ENCODE measurements at places on chromosomes 1 and 21.

DNA sequence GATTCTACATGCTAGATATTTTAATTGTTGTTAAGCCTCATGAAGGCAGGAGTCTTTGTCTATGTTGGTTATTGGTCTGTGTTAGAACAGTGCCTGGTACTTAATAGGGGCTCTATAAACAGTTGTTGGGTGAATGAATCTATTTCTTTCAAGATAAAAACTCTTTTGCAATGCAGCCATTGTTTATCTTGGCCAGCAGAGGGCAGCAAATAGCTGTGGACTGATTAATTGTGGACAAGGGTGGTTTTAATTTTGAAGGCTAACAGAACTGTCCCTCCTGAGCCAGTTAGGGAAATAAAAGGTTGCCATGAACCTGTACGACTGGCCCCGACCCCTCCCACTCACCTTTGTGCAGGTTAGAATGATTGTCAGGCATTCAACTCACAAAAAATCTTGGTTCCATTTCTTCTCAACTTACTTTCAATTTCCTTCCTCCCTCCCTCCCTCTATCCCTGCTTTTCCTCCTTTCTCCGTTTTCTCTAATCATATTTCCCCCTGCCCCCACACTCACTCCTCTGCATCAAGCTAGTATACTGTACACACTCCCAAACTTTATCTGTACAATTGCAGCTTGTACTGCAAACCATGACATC, 66.3 kb upstream of the DIRAS3 start:
- peak; percentile 22 for DNase-seq

GRCh38 chr1:115506518-115506917, 135.3 kb upstream of the VANGL1 start:
- DNase-seq: no peak

DNA sequence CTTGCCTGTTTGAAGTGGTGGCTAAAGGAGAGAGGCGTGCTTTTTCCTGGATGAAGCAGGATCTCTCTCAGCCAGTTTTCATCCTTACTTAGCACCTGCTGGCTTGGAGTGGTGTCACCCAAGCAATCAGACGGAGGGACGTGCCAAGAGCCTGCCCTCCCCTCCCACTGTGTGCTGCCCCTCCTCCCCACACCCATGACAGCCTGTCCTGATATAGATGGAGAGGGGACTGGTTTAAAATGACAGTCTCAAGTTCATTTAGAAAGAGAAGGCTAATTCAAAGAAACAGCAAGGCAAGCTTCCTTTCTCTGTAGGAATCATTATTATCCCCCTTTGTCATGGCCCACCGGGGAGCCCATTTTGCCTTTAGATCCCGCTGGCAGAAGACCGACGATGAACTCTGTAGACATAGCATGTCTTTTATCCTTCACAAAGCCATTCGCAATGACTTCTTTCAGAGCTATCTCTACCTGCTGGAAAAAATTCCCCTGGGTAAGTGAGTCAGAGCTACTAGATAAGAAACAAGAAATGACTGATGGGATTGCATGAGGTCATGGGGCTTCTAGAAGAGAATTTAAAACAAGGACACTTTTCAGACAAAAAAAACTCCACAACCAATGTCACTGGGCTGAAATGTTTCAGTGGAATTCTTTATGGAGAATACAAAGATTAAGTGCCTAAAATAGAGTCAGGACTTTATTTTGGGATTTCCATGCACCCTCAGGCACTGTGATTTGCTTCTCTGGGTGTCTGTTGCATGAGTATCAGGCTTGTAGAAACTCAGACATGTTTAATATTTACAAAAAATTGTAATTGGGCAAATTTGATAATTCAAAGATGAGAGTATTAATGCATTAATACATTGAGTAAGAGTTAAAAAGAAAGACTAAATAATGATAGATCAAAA, at the start of gene NTMT2:
Gene NTMT2, plus strand, starts transcription at position 190 of the 907 bp plus-strand sequence. Its CDS starts 149 bp downstream, at position 339.
- DNase-seq: no peak

- no peak for DNase-seq
Observed at GRCh38 chr21:41564871-41565274, 56.9 kb upstream of the TMPRSS2 start.

DNA sequence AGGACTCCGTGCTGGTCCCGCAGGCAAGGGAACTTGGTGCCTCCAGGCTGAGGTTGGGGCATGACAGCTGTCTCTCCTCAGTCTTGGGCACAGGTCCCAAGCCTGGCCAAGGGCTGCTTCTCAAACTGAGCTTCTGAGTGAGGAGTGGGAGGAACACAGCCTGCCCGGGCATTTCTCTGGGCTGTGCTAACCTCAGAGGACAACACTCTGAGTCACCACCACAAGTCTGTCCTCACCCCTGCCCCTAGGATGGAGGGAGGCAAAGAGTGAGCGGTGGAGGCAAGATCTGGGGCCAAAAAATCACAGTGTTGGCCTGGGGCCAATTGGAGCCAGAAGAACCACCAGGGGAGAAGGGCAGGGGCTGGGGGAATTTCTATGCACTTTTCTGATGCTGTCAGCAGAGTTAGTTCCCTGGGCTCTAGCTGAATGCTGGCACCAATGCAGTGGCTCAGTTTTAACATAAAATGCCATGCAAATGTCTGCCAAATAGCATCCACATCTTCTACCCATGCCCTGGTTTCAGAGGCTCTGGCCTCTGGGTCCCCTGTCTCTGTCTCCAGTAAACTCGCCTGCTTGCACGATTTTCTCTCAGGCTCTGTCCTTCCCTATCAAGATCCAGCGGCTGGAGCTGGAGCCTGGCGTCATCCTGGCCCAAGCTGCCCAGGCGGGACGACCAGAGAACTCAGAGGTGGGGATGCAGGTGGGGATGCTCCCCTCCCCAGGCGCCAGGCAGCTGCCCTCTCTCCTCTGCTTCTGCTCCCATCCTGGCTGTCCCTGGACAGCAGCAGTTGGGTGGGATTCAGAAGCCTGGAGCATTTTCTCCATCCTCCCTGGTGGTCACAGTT, 11.0 kb upstream of the CDK18 start:
- DNase-seq: no peak

DNA sequence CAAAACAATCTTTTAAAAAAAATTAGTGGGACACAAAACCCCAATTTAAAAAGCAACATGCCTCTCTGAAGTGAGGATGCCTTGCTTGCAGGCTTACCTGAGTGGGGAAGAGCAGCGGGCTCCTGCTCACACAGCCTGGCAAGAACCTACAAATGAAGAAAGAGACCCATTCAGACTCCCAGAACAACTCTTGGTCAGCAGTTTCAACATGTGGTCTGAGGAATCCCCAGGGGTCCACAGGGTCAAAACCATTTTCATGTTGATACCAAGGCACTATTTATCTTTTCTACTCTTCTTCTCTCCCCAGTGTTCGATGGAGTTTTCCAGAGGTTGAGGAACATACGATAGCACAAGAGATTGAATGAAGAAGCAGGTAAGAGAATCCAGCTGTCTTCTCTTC, 55.9 kb downstream of the SIPA1L2 start:
- DNase-seq: no peak
